Endothelial cell (in vitro differentiated cells): ENCODE measurements at places on chromosomes 4 and X. TPM values are rescaled to one million over a fixed set of nuclear protein-coding genes. Genes with fewer than 3 reads are reported as not detected.

- H3K4me3 ChIP-seq: no peak overlapping the region
- no peak overlapping the region for H3K27ac ChIP-seq
- no peak for DNase-seq
Measured at GRCh38 chr4:106269711-106270110, 46.3 kb downstream of the TBCK start.

- no peaks in the 10 kb centered on the region for H3K36me3 ChIP-seq
- H3K27ac ChIP-seq: no peak overlapping the region
- no peak overlapping the region for H3K4me3 ChIP-seq
- H3K27me3 ChIP-seq: no peaks in the 10 kb centered on the region
Measured at GRCh38 chr4:9812501-9813340, 31.3 kb downstream of the DRD5 start.

Gene NPY1R
- total RNA-seq: 2.6 TPM

Gene CASK
- 62.5 TPM for total RNA-seq
